ENCODE measurements at places on chromosomes 16 and 17.
A peak's percentile ranks its signal among the peaks of the same experiment; 100 is the strongest.

GRCh38 chr16:87664792-87665191 is 62.5 kb downstream of the JPH3 start:
- no peak for DNase-seq

DNA sequence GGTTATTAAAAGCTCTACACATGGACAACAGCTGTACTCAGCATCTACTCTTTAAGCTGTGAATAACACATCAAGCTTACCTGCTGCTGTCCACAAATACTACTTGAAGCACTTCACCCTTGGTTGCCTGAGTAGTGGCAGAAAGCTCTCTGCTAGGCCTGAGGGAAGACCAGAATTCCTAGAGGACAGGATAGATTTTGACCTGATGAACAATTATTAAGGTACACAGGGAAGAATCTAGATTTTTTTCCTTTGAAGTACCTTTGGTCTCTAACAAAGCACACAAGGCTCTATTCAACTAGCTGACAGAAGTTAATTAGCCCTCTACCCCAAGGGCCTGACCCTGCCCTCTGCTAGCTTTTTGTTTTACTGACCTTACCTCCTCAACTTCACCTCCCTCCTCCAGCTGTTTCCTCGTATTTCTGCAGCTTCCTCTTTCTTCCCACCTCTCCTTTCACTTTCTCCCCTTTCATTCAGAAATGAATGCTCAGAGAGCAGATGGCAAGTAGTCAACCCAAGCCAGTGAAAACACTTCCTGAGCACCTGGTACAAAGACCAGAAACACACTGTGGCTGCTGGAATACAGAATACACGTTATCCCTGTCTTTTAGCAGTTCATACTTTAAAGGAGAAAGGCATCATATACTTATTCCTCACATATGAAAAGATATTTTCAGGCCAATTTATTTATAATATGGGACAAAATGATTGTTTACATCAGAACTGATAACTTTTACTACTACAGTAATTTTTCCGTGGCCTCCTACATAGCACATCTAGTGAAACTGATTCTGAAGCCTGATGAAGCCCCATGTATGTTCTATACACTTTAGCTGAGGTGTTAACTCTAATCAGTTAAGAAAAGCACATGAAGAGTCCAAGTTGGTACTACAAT is 5.7 kb upstream of the VEZF1 start:
- DNase-seq: no peak

- no peak for DNase-seq
These were observed 25.9 kb downstream of the AMFR start for GRCh38 chr16:56399486-56399885.

DNA sequence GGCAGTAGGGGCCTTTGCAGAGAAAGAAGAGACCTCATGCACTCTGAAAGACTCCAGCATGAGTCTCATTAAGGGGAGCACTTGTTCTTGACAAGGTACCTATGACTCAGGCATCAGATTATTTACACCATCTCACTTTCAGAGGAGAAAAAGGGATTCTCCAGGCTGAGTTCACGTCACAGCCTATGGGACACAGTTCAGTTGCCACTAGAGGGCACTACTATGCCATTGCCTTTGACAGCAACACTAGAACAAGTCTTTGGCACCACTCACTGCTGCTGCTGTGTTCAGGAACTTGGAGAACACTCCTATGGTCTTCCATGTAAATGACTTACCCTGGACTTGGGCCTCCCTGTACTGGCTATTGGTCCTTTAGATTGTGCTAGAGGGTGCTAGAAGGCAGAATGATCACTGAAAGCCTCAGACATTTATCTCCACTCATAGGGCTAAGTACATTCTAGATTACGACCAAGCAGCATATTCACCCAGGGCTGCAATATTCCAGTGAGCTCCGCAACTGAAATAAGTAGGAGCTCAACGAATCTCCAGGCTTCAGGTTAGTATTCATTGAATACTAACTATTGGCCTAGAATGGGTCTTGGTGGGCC is 225.1 kb upstream of the CA10 start:
- DNase-seq: peak; percentile 36

GRCh38 chr16:14522671-14523070 is 107.4 kb downstream of the PARN start:
- no peak for DNase-seq

GRCh38 chr17:2994441-2994840 is 69.0 kb downstream of the OR1D5 start:
- DNase-seq: no peak

DNA sequence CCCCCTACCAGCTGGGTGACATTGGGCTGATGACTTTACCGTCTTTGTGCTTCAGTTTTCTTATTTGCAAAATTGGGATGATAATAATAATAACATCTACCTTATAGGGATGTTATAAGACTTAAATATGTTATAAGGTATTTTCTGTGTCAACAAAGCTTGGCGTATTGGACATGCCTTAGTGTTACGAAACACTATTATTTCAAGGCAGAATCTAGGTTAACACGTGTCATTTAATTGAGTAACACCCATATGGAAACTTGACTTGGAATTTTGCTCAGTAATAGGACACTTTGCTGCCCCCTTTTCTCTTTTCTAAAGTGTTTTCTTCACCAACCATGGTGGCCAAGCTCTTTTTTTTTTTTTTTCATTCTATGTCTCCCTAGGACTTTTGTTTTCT is 294.2 kb upstream of the SALL1 start:
- DNase-seq: no peak

DNA sequence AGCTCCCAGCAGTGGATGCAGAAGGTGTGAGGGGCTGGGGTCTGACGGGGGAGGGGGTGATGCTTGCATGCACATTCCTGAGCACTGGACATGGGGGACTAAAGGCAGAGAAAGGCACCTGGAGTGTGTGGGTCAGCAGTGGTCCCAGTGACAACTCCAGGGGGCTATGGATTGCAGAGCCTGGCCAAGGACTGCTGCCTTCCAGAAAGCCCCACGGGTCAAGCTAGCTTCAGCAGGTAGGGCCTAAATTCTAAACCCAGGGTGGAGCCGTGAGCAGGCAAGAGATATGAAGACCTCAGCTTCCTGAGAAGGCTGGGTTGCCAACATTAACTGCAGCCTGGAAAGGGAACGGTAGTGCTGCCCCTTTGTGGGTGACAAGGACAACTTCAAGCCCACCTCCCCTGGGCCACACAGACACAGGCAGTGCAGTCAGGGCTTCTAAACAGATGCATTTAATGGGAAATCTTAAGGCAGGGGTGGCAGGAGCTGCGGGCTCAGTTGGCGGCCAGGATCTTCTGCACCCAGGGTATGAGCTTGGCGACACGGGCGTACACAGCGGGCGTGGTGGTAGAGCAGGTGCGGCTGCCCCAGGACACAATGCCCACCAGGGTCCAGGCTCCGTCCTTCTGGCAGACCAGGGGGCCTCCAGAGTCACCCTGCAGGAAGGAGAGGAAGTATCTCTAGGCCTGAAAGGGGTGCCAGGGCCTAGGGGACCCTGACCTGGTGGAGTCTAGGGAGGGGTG is 3.1 kb downstream of the CTRB2 start:
- no peak for DNase-seq

DNA sequence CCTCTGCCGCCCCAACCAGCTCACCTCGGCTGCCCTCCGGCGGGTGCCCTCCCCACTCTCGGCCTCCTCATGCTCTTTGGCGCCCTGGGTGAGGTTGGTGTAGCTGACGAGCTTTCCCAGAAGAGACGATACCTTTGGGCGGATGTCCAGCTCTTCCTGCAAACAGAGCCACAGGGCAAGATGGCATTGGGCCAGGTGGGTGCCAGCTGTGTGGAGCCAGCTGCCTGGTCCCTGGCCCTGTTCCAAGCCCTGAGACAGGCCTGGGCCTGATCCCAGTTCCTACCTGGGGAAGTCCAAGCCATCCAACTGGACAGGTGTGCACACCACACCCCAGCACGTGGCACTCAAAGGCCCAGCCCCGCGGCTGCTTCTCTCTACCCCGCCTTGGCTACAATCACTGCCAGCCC is 6.9 kb downstream of the SLC12A4 start:
- DNase-seq: no peak

DNA sequence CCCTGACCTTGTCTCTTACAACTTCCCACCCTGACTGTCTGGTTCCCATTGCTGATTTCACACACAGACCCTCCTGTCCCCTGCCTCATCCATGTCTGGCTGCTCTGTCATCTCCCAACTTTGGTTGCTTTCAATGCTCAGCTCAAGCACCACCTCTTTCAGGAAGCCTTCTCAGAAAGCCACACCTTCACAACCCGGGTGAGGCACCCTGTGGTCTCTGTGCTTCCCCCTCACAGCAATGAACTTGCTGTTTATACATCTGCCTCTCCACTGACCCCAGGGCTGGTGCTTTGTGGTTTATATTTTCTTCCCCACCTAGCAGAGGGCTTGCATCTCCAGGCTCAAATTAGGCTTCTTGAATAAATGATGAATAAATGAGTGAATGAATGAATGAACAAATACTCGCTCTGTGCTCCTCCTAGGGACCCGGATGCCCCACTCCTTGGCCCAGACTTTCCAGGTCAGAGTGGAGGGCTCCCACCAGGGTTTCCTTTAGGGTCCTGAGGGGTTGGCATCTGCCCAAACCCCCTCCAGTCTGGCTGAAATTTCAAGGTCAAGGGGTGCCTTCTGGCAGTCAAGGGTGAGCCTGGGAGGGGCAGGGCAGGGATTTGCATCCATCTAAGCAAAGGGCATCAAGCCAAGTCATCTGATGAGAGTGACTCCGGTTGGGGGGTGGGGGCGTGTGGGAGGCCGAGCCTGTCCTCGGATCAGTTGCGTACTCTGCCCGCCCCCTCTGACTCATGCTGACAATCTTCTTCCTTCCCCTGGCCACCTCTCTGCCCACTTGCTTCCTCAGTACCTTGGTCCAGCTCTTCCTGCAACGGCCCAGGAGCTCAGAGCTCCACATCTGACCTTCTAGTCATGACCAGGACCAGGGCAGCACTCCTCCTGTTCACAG is at the start of gene ITGAX:
TSS of gene ITGAX (plus strand) at position 783 of the 898 bp plus-strand sequence. CDS start at position 862, 79 bp downstream.
- DNase-seq: no peak

DNA sequence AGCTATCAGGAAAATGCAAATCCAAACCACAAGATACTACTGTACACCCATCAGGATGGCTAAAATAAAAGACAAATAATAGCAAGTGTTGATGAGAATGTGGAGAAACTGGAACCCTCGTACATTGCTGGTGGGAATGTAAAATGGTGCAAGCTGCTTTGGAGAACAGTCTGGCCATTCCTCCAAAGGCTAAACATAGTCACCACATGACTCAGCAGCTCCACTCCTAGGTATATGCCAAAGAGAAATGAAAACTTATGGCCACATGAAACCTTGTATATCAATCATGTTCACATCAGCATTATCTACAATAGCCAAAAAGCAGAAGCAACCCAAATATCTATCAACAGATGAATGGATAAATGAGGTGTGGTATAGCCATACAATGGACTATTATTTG is 28.5 kb downstream of the VAC14 start:
- DNase-seq: no peak

DNA sequence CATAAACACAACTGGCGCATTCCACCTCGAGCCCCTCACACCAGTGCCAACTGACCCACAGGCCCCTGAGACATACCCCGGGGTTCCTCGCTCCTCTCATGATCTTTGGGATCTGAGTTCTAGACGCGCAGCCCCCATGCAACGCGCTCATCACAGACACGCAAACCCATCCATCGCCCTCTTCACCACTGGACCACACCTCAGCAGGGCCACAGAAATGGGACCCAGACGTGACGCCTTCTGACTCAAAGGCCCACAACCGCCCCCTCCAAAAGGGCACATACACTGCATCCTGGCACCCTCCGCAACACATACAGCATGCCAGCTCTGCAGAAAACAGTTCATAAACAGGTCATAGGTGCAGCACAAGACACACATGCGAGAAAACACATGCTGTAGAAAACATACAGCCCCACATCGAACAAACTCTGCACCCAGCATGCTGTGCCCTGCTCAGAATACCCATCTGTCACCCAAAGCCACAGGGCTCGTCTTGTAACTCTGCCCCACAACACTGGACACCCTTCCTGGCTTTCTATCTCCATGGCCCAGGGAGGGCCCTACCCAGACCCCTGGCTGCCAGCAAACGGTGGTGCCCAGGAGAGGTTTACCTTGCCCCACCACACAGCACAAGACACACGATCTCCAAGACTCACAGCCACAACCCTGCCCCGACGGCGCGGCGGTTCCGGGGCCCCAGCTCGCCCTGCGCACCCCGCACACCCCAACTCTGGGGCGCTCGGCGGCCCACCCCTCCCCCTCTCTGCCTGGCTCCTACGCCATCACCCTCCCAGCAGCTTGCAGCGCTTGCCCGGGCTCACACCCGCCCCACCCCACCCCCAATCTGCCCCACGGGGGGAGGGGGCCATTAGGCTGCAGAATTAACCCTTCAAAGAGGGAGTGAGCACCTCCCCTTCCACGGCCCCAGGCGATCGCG is 887 bp downstream of the ZBTB4 start:
- peak; percentile 37 for DNase-seq

GRCh38 chr17:63931981-63932561 is at the start of gene CD79B:
Gene CD79B (minus strand): TSS chr17:63932331. CDS start chr17:63932261, 70 bp downstream.
- DNase-seq: no peak

DNA sequence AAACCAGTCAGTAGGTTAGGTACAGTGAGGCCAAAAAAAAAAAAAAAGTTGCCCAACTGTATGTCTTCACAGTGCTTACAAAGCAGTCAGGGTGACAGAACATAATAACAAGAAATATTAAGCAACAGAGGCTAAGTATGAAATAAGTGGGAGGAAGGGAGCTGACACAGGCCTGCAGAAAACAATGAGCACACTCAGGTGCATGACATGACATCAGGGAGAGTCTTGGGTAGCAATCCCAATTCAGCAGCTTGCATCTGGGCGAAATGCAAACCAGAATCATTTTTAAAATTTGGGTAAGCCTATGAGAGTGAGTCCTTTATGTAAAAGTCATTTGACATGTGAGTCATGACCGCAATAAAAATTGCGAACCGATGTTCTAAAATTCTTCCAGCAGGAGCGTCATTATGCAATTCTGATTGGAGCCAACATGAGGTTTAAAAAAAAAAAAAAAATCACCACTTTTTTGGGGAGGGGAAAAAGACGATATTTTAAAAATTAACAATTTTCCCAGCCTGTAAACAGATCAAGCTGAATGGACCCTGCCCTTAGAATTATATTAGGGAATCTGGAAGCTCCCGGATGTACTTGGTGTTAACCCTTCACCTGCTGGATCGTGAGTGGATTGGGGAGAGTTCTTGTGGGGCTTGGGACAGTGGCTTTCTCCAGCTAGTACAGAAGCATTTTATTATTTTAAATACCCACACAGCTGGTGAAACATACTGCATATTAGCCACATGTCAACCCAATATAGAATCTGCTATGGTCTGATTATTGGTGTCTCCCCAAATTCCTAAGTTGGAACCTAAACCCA is 127.9 kb downstream of the NPIPB5 start:
- peak; percentile 16 for DNase-seq

- DNase-seq: no peak
These were observed 21.1 kb downstream of the EIF4A3 start for GRCh38 chr17:80125656-80126448.

DNA sequence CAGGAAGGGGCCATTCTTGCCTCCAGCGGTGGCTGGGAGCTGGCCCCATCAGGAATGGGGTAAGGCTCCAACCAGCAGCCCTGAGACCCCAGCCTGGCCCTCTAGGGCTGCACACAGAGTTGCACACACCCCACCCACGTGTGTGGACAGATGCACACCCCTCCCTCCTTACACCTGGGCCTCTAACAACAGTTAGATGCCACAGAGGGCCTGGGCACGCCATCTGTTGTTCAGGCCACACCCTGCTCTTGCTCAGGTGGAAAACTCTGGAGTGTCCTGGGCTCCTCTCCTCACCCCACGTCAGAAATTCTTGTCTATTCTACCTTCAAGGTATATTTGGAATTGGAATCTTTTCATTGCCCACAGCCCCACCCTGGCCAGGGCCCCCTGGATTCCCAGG is 13.3 kb upstream of the RAI1 start:
- no peak for DNase-seq

- DNase-seq: no peak
These were observed 44.9 kb upstream of the CACNG5 start for GRCh38 chr17:66789961-66790437.
